ENCODE measurements at places on chromosomes 13 and 19.

GRCh38 chr19:2179095-2179494 lies 15.4 kb downstream of the DOT1L start:
- DNase-seq, result no peak

GRCh38 chr19:29364224-29364726 lies 151.3 kb upstream of the UQCRFS1 start:
- no peak for DNase-seq

DNA sequence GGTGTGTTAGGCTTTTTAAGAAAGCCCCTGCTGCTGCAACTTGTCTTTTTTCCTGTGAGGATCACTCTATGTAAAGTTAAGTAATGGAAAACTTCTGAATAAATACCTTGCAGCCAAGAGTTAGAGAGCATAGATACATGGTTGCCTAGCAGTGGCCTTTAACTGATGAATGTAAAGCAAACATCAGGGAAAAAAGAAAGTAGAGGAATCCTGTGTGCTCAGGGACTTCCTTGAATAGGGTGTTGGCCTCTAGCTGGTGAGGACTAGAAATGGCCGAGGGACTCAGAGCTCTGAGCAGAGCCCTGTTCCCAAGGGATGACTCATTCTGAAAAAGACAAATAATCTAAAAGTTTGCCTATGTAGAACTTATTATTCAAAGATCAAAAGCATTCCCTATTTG lies 135.7 kb downstream of the MIPEP start:
- no peak for DNase-seq

- no peak for DNase-seq
Measured at GRCh38 chr13:65653613-65654012, 1576.5 kb downstream of the PCDH9 start.

GRCh38 chr13:113119822-113120189 lies 2.8 kb upstream of the F10 start:
- no peak for DNase-seq

DNA sequence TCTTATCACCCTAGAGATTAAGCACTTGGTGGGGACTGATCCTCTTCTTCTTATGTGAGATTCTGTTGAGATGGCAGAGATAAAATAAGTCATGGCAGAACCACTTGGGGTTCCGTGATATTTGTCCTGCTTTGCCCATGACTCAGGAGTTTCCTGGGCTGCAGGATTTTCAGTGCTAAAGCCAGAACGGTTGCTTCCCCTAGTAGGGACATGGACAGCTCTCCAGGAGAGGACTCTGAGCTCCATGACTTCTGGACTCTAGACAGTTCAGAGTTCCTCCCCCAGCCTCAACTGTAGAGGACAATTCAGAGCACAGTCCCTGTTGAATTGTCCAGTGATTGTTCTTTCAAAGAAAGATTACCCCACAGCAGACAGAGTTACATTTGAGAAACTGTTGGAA lies 98.8 kb downstream of the OLFM4 start:
- no peak for DNase-seq

GRCh38 chr13:21434588-21434987 lies 24.5 kb downstream of the ZDHHC20 start:
- no peak for DNase-seq

GRCh38 chr13:89968470-89968869 lies 1379.0 kb upstream of the MIR17HG start:
- DNase-seq, result no peak

- no peak for DNase-seq
Measured at GRCh38 chr13:48496271-48497161, 36.4 kb downstream of the RCBTB2 start.

- DNase-seq, result no peak
Measured at GRCh38 chr13:77784515-77784914, 87.0 kb downstream of the SLAIN1 start.

GRCh38 chr13:28316129-28316528 lies 177.8 kb downstream of the PAN3 start:
- no peak for DNase-seq

- DNase-seq, result no peak
Measured at GRCh38 chr13:75704194-75704926, 68.2 kb downstream of the LMO7 start.

- DNase-seq, result no peak
Measured at GRCh38 chr19:31502536-31503170, 153.4 kb upstream of the TSHZ3 start.

DNA sequence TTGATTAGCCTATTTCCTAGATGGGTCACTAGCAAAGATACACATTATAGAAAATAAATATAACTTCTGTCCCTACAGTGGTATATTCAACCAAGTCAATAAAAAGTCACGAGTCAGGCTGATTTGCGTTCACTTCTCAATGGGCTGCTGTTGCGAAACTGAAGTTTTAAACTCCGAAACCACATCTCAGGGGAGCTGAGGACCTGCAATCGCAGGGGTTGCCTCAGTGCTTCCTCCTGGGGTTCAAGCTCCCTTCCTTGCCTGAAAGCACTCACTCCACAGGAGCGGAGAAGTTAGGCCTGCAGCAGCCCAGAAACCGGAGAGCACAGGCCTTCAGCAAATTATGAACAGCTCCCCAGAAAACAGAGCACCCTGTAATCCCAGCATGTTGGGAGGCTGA lies 39.6 kb downstream of the RAB20 start:
- no peak for DNase-seq

GRCh38 chr19:27773318-27774094 lies 1439.4 kb downstream of the UQCRFS1 start:
- no peak for DNase-seq

GRCh38 chr19:42324655-42325307 lies 654 bp upstream of the MEGF8 start:
- DNase-seq, result no peak

- no peak for DNase-seq
Measured at GRCh38 chr13:91370501-91370900, 23.0 kb downstream of the MIR17HG start.

DNA sequence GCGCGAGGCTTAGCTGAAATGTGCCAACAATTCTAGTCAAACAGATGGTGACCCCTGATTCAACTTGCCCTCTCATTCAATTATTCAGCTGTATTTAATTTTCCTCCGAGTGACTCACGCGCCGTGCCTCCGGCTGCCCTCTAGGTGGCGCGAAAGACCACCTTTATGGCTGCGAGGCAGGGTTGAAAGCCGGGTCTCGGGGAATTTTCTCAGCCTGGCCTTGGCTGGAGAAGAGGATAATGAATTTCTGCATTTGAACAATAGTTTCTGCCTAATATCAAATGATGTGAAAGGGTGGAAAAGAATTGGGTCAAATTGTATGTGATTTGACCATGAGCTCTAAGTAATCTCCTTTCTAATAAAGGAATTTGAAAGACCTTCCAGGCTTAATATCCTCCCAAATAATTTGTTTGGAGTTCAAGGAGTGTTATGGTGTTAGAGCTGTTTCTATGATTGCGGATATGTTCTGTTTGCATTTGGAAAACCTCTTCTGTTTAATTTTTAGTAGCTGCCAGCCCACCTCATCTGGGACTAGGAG lies 310.9 kb downstream of the ZNF536 start:
- no peak for DNase-seq

- DNase-seq, result no peak
Measured at GRCh38 chr13:111044087-111044830, 70.9 kb upstream of the ARHGEF7 start.

- no peak for DNase-seq
Measured at GRCh38 chr13:113103646-113104045, 1.9 kb upstream of the F7 start.

DNA sequence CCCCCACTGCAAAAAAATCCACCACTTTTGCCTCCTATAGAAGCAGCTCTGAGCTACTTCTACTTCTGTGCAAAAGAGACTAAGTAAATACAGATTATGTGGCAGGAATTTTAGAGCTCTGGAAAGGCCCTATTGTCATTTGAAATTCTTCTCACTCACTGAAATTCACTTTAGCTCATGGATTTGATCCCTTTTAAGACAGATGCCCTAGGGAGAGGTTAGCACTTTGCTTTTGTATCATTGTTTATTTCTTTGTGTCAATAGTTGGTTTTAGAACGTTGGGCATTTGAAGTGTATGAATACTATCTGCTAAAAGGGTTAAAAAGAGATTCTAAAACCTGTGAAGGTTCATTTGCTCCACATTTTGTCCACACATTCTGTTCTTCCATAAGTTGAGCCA lies 528.7 kb downstream of the GPC6 start:
- DNase-seq, result no peak

DNA sequence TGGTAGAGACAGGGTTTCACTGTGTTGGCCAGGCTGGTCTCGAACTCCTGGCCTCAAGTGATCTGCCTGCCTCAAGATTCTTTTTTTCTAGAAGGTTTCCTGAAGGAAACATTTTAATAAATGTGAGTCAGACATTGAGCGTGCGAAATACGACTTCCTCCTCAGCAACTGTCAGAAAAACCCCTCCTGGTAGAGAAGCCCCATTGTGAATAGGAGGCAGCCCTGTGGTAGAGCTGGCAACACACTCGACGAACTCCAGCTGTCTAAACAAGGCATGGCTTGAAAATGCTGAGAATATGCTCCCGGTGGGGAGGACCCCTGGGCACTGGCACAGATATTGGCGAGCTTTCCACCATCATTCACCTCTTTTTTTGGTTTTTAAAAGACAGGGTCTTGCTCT lies 9.8 kb downstream of the ZNF333 start:
- no peak for DNase-seq

GRCh38 chr13:99895444-99896368 lies 75.9 kb downstream of the ZIC5 start:
- DNase-seq, result no peak

DNA sequence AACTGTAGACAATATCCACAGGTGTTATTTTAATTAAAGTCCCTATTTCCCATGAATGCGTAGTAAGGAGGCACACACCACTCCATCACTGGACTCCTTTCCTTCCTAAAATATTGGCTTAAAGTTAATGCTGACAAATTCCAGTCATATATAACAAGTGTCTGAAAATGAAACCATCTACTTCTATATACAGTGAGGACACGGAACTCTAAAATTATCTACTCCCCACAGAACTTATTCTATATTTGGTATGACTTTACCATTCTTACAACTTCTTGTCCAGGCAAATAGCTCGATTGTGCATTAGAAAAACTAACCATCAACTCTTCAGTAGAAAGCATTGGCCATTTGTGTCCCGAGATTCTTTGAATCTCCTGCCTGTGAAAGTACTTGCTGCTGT lies 1560.2 kb downstream of the EFNB2 start:
- DNase-seq, result no peak

DNA sequence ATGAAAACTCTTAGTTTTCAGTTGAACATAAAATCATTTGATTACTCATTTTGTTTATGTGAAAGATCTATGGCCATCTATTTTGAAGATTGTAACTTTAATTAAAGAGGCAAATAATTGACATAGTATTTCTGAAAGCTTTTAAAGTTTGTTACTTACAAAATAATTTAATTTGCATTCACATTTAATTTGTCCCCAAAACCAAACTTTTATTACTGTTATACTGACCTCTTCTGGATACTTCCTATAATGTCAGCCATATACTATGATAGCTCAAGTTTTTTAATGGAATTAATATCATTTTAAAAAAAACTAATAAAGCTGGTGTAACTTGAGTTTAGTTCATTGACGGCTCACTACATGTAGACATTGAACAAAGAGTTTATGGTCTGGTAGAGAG lies 4.9 kb upstream of the SGCG start:
- no peak for DNase-seq

DNA sequence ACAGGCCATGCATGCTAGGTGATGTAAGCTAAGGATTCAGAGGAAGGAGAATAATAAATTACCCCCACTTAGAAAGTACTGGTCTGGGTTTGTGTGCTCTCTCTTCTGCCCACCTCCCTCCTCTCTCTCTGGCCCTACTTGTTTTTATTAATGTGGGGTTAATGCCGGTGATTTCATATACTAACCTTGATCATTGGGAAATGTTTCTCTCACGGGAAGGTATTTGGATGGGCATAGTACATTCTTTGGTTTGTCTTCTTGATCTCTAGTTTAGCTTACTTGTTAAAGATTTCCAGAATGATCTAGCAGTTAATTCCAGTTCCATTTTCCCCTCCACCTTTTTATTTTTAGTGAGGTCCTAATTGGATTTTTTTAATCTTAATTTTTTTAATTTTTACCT lies 24.6 kb downstream of the ARHGAP35 start:
- DNase-seq, result no peak

DNA sequence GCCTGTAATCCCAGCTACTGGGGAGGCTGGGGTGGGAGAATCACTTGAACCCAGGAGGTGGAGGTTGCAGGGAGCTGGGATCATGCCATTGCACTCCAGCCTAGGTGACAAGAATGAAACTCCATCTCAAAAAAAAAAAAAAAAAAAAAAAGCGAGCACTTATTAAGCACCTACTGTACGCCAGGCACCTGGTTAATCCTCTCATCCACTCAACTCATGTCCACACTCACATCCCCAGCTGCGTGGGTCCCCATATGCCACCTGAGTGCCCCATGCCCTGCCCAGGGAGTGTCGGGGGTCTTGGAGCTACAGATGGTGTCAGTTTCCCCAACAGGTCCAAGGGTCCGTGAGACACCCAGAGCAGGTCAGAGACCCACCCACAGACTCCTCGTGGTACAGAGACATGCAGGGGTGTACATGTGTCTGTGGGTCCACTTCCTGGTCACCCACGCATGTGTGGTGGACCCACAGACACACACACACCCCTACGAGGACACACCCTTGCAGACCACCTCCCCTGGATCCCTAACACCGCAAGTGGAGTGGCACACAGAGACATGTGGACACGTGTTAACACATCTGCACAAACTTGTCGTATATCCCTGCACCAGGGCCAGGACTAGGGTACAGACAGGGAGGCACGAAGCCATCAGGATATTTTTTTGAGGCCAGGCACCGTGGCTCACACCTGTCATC lies 3.5 kb downstream of the INSL3 start:
- DNase-seq, result no peak

DNA sequence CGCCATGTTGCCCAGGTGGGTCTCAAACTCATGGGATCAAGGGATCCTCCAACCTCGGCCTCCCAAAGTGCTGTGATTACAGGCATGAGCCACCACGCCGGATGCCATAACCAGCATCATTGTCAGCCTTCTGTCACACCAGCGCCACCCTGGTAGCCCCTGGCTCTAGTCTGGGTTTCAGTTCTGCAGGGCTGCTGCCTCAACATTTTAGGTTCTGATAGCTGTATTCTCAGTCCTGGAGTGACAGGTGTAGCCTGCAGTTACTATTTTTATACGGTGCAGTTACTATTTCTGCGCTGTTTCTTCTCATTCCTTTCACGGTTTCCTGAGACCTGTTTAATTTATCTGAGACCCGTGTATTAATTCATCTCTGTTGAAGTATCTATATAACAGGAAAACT lies 57.1 kb downstream of the TRPM4 start:
- no peak for DNase-seq

DNA sequence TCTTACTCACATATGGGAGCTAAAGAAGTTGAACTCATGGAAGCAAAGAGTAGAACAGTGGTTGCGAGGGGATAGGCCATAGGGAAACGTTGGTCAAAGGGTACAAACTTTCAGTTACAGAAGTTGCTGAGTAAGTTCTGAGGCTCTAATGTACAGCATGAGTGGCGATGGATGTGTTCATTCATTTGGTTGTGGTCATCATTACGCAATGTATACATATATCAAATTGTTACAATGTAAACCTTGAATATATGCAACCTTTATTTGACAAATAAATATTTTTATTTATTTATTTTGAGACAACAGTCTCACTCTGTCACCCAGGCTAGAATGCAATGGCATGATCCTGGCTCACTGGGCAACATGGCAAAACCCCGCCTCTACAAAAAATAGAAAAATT lies 38.7 kb downstream of the ZIC5 start:
- no peak for DNase-seq

- no peak for DNase-seq
Measured at GRCh38 chr13:23427342-23427843, 6.1 kb downstream of the SACS start.

GRCh38 chr13:23805821-23806220 lies 83.4 kb downstream of the MIPEP start:
- DNase-seq, result no peak
